ENCODE measurements at places on chromosomes 16 and 17.
A peak's percentile ranks its signal among the peaks of the same experiment; 100 is the strongest.

- no peak for DNase-seq
Observed at GRCh38 chr17:82917699-82918345, 78.0 kb upstream of the ZNF750 start.

GRCh38 chr16:23072769-23073549, 76.3 kb downstream of the USP31 start:
- no peak for DNase-seq

DNA sequence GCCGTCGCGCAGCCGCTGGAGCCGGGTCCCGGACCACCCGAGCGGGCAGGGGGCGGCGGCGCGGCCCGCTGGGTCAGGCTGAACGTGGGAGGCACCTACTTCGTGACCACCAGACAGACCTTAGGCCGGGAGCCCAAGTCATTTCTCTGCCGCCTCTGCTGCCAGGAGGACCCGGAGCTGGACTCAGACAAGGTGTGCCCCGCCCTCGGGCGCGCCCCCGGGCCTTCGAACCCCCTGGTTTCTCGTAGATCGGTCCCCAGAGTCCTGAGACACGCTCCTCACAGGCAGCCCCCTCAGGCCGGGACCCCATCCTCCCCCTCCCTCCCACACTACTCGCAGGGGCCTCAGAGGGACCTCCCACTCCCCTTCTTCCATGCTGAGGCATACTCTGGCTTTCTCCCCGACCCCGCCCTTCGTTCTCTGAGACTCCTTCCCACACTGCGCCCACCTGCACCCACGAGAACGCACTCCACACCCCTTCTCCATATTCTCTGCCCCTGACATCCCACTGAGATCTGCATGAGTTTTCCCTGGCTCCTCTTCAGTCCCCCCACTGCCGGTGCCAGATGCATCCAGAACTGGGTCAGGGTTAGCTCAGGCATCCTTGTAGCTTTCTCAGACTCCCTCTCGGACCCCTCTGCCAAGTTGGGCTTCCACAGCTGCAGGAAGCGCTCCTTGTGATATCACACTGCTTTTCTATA, 523 bp downstream of the KCTD2 start:
- no peak for DNase-seq

DNA sequence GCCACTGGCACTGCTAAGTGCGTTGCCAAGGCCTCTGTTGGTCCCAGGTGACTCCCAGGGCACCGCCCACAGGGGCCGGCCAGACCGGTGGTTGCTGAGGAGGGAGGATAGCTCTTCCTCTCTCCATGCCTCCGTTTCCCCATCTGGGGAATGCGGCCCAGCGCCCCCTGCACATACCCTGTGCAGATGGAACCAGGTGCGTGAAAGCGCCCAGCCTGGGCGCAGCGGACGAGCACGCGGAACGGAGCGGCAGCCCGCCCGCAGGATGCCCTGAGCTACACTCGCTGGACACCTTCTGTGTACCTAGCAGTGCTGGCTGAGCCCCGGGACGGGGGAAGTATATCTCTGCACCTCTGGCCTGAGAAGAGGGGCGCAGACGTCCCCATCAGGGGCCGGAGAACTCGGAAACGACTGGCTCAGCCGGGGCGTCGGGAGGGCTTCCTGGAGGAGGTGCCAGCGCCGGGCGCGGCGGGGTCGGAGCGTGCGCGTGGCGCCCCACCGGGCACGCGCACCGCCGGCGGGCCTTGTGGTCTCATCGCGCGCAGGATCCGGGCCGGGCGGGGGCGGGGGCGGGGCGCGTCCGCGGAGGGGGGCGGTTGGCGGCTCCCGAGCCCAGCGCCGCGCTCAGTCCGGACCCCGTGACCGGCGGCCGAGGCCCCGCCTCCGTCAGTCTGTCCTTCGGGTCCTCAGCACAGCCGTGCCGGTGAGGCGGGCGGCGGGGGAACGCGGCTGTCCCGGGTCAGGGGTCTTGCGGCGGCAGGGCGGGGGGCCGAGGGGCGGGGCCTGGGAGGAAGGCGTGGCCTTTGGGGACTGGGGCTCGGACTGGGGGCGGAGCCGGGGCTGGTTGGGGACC, at the start of the genes CCDC78 and HAGHL:
TSS of gene CCDC78 (minus strand) at position 6 of the 853 bp plus-strand sequence. CDS start 76 bp downstream, outside the sequence.
TSS of gene HAGHL (plus strand) at position 669 of the 853 bp plus-strand sequence. CDS start 404 bp downstream, outside the sequence.
- DNase-seq, result peak; percentile 56

GRCh38 chr17:73189417-73190099, 3.3 kb upstream of the COG1 start:
- DNase-seq, result no peak

GRCh38 chr17:72658675-72659074, 433.8 kb downstream of the SLC39A11 start:
- DNase-seq, result no peak

DNA sequence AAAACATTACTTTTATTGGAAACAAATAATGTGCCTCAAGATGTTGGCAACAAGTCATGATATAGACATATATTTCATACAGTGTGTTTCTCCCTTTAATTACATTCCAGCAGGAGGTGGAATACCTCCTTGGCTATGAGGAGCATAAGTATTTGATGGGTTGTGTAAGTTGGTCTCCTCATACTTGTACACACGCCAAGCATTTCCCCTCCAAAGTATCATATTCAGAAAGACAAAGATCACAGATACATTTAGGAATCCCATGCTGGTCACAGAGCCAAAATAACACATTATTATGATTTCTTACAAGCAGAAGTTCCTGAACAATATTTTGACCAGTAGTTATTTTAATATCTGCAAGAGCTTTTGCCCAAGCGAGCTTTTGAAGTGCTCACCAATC, 57.8 kb downstream of the WSB1 start:
- no peak for DNase-seq

GRCh38 chr16:51971184-51971583, 575.8 kb downstream of the TOX3 start:
- no peak for DNase-seq

DNA sequence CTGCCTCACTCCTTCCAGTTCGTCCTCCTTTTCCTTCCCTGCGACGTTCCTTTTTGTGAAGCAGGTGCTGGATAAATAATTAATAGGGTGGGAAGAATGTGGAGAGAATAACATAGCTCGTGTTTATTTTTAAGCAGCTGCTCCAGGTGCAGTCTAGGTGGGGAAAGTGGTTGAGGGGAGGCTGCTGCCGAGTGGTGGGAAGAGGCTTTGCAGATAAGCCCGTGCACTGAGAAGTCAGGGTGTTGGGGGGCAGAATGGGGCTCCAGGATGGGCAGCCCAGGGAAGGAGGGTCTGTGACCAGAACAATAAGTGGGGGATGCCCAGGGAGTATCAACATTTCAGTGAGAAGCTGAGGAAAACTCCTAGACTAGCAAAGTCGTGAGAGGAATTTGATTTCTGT, 300.5 kb downstream of the CPPED1 start:
- no peak for DNase-seq
